ENCODE measurements at places on chromosomes 7 and 10.

DNA sequence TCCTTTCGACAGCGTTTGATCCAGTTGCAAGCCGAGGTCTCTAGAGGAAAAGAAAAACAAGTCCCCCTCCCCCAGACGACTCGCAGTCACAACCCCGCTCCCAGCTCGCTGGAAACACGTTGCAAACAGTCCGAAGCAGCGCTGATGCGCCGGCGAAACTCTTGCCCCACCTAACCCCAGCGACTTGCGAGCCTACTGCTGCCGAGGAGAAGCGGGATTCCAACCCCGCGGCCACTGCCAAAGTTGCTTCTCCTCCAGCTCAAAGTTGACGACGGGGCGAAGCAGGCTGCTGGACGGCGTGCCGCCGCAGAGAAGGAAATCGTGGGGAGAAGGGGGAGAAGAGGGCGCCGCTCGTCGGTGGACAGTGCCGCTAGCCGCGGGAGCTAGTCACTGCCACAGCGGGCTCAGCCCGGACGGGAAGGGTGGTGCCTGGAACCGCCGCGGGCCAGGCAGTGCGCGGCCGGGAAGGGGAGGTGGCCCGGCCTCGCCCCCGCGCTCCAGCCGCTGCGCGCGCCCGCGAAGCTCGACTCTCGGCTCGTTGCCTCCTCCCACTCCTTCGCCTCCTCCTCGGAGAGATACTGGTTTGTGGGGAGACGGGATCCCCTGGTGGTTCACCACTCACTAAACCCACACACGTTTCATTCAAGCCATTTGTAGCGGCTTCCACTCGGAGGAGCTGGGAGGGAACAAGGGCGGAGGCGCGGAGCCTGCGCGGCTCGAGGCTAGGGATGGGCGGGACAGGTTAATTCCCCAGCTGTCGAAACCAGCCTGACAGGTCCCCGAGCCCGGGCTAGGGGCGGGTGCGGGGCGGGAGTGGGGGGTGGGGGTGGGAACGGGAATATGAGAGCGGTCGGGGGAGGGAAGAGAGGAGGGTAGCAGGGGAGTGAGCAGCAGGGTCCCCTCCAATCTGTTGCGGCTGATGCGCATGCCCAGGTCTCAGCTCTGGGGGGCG lies at the start of gene GPR37:
GPR37 (minus strand) TSS at position 392 of the 952 bp plus-strand sequence. CDS start 816 bp downstream, outside the sequence.
- no peak for DNase-seq

DNA sequence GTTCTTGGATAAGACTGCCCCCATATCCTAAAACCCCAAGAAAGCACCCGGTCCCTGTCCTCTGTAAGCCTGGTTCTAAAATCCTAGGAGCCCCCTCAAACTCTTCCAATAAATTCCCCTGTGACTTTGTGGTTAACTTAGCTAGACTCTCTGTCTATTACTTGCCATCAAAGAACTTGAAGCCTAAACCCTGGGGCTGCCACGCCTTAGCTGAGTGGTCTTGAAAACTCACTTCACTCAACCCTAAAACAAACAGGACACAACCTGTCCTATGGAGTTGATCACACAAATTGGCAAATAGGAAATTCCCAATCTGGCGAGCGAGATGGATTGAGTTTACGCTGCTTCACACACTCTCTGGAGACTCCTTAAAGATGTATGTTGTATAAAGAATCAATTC lies 191.4 kb upstream of the SVIL start:
- no peak for DNase-seq

DNA sequence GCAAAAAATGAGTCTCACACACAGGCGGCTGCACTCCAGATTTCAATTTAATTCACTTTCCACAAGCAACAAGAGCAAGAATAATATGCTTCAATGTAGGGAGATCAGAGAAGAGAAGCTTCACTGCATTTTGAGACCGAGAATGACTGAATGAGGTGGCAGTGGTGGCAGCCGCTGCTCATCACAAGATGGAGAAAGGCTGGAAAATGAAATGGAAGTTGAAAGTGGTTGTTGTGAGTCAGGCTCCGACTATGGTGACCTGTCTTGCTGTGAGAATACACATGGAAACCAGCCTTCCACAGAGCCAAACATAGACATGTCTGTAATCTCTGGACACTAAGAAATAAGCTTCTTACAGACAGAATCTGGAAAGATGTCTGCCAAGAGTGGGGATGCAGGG lies 499.6 kb upstream of the LRRN3 start:
- DNase-seq: no peak

DNA sequence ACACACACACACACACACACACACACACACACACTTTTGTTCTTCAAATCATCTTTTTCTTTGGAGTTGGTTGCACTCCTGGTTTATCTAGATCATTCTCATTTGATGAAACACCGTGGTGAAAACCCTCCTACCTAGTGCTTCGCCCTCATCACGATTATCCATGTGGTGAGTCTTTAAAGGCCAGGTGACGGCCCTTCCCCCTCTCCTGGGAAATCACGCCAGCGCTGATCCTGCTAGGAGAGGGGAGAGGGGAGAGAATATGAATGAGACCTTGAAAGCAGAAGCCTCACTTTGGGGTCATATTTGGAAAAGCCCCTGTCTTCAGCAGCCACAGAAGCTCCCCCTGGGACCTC lies 103.9 kb upstream of the LRRC4 start:
- no peak for DNase-seq

GRCh38 chr10:98778277-98778759 lies 331.6 kb upstream of the HPS1 start:
- DNase-seq: no peak

DNA sequence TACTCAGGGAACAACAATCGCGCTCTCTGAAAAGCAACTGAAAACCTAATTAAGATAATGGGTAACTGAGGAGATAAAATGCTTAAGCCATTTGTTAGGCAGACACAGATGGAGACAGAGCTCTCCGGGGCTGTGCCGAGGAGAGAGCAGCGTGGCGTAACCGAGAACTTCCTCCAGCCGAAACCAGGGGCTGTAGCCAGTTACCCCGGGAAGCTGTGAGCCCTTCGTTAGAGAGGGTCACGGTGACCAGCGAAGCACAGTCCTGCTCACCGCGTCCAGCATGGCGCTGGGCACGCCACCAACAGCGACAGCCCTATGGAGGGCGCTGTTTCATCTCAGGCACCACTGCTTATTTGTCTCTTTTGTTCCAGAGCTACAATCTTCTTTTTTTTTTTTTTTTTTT lies 16.1 kb downstream of the PAPOLB start:
- DNase-seq: peak; percentile 42

- no peak for DNase-seq
Observed at GRCh38 chr7:31079824-31080511, 27.9 kb downstream of the ADCYAP1R1 start.

GRCh38 chr7:73719806-73720169 lies 319 bp upstream of the STX1A start:
- no peak for DNase-seq

DNA sequence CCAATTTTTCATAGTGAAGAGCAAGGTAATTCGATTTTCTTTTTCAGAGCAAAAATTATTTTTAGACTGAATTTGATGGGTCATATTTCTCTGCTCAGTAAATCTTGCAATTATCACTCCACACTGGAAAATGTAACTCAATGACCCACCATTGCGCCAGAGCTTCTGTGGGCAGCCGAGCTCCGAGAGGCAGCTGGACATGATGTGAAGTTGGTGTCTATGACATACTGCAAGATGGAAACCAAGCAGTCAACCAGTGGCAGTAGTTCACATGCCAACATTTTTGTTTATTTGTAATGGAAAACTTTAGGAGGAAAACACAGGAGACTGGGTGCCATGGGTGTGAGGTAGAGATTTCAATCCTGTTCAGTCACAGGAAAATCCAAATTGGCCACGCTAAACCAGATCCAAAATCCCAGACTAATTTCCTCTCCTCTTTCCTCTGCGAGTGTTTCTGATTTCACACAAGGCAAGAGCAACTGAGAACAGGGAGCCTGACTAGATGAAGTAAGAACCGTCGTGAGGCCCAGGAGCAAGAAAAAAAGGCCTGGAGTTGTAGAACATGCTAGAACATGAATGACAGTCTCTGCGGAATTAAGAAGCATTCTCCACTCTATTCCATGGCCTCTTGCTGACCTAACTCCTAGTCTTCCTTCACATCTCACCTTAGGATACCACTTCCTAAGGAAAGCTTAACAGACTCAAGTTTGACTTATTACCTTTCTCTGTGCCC lies 39.3 kb downstream of the CALD1 start:
- DNase-seq: no peak

Measured in ovary (tissue), 10 donors.